ENCODE measurements at places on chromosomes 5 and 9.

DNA sequence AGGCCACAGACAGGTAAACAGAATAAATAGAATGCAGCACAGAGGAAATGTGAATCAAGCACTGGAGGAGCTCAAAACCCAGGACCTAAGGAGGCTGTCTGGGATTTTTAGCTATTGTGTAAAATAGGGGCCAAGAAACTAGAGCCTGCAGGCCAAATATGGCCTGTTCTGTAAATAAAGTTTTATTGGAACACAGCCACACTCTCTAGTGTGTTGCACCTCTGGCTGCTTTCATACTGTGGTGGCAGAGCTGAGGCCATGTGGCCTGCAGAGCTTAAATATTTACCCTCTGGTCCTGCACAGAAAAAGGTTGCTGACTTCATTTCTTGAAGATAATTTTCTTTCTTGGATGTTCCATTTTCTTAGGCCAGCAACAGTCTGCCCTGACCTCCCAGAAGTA, 136.4 kb downstream of the WDR41 start:
- no peak for DNase-seq

- no peak for DNase-seq
Observed at GRCh38 chr5:146947181-146947941, 68.8 kb upstream of the PPP2R2B start.

- no peak for DNase-seq
Observed at GRCh38 chr5:118723021-118723338, 265.4 kb downstream of the DTWD2 start.

DNA sequence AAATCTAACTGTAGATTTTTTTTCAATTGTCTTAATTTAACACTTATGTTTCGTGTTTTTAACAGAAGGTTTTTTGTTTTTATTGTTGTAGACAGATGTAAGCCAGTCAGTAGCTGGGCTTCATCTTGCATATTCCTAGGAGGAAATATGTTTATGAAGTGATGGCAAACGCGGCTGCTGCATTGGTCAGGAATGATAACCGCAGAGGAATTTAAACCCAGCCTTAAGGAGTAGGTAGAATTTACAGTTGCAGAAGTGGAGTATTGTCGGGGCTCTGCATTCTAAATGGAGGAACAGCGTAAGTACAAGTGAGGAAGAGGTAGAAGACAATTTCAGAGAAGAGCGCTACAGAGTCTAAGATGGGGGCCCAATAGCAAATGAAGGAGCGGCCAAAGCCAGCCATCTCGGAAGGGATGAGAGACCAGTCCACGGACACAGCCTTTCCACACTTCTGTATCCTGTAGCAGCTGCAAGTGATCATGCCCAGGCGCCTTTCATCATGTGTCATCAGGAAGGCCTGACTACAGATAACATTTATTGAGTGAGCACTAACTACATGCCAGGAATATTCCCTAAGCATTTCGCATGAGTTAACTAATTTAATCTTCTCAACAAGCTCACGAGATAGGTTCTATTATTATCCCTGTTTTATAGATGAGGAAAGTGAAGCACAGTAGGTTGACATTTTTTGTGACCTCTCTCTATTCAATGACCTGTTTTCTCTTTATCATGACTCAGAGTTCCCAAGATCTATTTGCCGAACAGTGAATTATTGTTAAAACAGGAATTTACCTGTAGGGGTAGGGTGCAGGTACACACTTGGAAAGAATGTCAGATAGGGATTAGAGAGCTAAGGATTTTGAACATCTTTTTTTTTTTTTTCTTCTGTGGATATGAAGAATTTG, 38.1 kb downstream of the CMYA5 start:
- no peak for DNase-seq

GRCh38 chr5:15266229-15266628, 233.8 kb upstream of the FBXL7 start:
- DNase-seq = no peak

DNA sequence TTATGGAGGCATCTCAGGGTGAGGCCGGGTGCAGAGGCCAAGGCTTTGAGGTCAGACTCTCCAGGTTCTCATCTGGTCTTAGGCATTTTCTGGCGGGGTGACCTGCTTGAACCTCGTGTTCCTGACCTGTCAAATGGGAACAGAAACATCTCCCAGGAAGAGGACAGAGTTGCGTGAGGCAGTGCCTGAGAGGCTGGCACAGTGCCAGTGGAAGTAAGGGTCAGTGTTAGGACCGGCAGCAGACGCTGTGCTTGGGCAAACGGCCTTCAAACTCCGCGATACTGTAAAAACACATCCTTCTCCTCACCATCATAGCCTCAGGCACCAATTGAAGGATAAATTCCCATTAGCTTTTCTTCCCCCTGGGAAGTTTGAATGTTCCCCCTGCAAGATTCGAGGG, 55.6 kb upstream of the FCN2 start:
- DNase-seq = no peak

GRCh38 chr9:134320126-134320867, 6.0 kb upstream of the RXRA start:
- no peak for DNase-seq

- no peak for DNase-seq
Observed at GRCh38 chr9:100724886-100725285, 147.0 kb downstream of the CAVIN4 start.

All from esophagus squamous epithelium (tissue), 5 donors.